Activated CD4-positive, alpha-beta T cell treated with anti-CD3 and anti-CD28 coated beads for 1 hour (primary cell): ENCODE measurements at places on chromosomes 16 and 17.

DNA sequence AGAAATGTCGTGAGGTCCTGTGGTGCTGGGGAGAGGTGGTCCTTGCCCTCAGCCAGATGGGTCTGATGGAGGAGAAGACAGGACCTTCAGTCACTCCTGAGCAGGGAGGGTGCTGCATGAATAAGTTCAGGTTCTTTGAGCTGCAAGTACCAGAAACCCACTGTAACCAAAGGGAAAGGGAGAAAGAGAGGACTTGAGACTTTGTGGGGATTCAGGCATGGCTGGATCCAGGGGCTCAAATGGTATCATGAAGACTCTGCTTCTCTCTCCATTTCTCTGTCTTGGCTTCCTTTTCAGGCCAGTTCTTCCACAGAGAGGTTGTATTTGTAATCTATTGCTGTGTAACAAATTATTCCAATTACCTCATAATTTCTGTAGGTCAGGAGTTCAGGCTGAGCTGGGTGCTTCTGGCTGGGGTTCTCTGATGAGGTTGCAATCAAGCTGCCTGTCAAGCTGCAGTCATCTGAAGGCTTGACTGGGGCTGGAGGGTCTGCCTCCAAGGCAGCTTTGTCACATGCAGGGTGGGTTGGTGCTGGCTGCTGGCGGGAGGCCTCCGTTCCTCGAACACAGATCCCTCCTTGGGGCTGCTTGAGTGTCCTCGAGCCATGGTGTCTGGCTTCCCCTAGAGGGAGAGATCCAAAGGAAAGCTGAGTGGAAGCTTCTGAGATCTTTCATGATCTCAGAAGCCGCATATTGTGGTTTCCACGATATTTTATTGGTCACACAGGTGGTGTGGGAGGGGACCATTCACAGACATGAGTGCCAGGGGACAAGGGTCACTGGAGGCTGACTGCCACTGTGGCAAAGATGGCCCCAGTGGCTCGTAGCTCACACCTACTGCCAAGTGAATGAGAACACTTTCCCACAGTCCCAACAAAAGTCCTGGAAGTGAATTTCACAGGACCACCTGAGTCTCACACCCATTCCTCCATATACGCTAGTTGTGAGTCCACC, 5.9 kb upstream of the ADCY7 start:
- no peak for DNase-seq

- DNase-seq, result no peak
Observed at GRCh38 chr17:31413081-31413799, 21.8 kb downstream of the RAB11FIP4 start.

GRCh38 chr17:78338486-78339259, 21.2 kb downstream of the SOCS3 start:
- DNase-seq, result no peak

GRCh38 chr17:67021743-67022450, 22.5 kb upstream of the CACNG1 start:
- no peak for DNase-seq
